Pulmonary artery endothelial cell (primary cell): ENCODE measurements at places on chromosomes 3 and 15. TPM values are rescaled to one million over a fixed set of nuclear protein-coding genes. Genes with fewer than 3 reads are reported as not detected.
A peak's percentile ranks its signal among the peaks of the same experiment; 100 is the strongest.

Gene SMCO1
- 0.07 TPM in 1 of 2 replicates, not detected in the other for total RNA-seq

Gene HESX1
- 0.14 and 0.40 TPM in 2 replicates for total RNA-seq

Gene SYNPR
- not detected in 2 replicates for total RNA-seq

Gene C3orf70
- total RNA-seq = 0.42 and 0.99 TPM in 2 replicates

Gene TMEM212
- total RNA-seq = not detected in 2 replicates

Gene ALDH1A2
- 4.0 and 91.0 TPM in 2 replicates for total RNA-seq

Gene ITIH1
- total RNA-seq = not detected in 2 replicates

Gene CLRN1
- not detected in 2 replicates for total RNA-seq

Gene TMEM115
- total RNA-seq = 36.8 and 38.1 TPM in 2 replicates

Gene UBE2E2
- total RNA-seq = 30.7 and 34.1 TPM in 2 replicates

Gene ISLR2
- total RNA-seq = not detected in 2 replicates

Gene HEXA
- 34.6 and 56.5 TPM in 2 replicates for total RNA-seq

- DNase-seq = no peak
These were observed 95.5 kb upstream of the COL8A1 start for GRCh38 chr3:99542767-99543518.

DNA sequence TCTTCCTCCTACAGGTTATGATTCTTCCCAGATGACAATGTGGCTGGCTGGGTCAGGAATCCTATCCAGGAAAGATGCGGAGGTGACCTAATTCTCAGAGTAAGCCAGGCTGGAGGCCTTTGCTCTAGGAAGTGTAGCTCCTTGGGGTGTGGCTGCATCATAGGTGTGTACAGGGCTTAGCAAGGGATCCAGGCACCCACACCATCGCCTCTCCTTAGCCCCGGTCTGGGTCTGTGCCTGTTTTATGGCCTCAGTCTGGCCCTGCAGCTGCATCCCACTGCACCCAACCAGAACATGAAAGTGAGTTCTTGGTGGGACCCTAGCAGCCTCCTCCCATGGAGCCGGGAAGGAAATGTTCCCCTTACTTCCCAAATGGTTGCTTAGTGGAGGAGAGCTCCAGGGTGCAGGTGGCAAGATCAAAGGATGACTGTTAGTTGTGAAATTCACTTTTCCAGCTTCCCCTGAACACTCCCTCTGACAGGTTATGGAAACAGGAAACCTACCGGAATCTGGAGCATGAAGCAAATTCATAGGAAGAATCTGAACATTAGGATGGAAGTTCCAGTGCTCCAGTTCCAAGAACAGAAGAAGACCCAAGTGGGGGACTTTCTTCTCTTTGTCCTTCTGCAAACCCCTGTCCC lies 2.7 kb upstream of the AMOTL2 start:
- no peak for DNase-seq

DNA sequence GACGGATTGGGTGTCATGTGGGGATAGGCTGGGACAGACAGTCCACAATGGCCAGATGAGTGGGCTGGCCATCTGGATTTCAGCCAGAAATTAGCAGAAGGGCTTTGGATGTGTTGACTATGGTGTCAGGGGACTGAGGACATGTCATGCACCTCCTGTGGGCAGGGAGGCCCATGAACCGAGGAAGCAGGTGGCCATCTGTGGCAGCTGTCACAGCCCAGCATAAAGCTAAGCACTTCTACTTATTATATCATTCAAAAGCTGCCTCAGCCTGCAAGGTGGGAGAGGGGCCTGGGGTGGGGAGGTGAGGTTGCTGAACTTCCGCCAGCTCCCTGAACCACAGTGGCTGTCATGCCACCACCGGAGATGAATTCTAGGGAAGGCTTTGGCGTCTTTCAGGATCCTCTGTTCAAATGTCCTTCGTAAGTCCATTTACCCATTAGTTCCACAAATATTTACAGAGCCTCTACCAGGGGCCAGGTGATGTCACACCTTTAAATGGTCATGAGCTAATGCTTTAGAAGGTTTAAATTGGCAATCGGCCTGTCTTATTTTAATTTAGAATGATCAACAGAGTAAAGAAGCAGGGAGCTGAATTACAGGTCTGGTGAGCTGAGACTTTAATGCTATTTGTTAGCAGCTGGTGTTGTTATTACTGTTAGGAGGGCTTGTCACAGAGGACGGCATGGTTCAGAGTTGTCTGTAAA lies 23.6 kb upstream of the CAV3 start:
- no peak for DNase-seq

GRCh38 chr3:8324747-8325146 lies 176.9 kb upstream of the LMCD1 start:
- DNase-seq = no peak

DNA sequence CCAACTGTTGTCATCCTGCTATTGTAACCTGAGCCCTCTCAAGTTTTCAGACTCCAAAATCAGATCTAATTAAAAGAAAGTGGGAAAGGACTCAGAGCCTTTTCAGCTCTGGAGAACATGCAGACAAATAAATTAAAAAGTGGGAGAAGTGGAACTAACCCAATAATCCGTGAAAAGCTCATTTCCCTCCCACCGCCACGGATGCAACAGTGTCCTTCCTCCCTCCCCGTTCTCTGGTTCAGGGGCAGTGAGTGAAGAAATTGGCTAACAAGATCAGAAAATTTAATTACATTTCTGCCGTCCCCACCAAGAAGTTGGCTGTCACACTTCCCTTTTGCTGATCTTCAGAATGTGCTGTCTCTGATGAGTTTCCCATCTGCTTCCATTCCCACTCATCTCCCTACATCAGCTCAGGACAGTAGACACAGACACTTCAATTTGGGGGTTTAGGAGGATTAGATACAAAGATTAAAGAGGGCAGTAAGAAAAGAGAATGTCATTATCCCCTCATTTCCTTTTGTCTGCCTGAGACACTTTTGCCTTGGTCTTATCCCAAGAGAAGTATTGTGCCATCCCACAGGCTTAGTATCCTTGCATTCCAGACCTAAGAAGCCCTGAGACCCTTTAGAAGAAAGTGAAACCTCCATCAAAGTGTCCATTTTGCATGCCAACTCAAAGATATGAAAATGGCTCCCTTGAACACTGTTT lies 335.7 kb upstream of the PPP2R3A start:
- DNase-seq = no peak

DNA sequence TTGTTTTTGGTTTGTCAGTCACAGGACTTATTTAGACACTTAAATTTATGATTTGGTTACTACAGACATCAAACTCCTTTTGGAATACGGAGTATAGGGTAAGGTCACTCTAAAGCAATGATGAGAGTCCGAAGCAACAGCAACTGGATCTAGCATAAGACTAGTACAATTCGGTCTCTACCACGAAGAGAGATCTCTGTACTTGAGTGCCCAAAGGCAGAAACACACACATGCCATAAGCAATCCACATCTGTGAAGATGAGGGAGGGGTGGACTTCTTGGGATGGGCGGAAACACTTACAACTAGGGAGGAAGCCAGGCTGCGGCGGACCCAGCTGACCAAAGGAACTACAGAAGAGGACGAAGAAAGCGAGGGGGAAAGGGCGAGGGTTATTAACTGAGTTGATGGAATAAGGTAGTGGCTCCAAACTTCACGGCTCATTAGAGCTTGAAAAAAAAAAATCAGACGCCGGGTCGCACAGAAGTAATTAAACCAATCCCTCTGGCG lies 595 bp downstream of the DPH6 start:
- DNase-seq = peak; percentile 40

GRCh38 chr15:101012326-101013200 lies 93.4 kb downstream of the LRRK1 start:
- no peak for DNase-seq

- DNase-seq = no peak
These were observed 12.5 kb downstream of the MBNL1 start for GRCh38 chr3:152281133-152281713.

DNA sequence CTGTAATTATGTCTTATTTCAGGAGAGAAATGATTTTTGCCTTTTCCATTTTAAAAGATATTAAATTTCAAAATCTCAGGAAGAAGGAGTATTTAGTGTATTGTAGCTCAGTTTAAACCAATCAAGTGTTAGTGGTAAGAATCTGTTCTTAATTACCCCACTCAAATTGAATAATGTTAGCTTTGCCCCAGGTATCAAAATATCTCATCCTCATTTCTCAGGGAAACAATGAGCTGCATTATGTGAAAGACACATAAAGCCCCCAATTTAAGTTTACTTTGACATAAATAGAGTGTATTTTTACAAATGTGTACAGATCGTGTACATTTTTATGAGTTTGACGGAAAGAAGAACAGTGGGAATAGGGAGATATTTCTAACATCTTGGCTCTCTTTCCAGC lies 317.4 kb upstream of the RARB start:
- no peak for DNase-seq

DNA sequence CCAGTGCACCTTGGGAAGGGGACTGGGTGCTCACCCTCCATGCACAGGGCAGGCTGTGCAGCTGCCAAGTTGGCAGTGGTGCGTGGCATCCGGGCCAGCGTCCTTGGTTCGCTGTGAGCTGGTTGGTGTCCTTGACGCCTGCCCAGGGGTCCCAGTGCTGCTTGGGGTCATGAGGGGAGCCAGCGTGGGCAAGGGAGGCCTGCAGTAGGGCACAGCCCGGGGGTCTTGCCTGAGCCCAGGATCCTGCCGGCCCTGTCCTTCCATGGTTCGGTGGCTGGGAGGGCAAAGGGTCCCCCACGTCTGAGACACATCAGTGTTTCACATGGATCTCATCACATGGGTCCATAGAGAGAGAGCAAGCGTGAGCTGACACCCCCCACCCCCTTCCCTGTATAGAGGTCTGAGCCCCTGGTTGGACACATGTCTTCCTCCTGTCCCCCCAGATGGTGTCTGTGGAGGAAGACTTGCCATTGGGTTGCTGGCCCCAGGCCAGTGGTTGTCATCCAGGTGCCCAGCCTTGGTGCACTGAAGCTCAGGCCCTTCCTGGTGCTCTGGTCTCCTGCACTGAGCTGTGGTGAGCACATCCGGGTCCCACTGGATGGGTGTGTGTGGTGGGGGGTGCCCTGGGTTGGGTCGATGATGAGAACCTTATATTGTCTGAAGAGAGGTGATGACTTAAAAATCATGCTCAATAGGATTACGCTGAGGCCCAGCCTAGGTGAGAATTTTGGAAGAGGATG lies 232.3 kb downstream of the SNRPN start:
- no peak for DNase-seq

DNA sequence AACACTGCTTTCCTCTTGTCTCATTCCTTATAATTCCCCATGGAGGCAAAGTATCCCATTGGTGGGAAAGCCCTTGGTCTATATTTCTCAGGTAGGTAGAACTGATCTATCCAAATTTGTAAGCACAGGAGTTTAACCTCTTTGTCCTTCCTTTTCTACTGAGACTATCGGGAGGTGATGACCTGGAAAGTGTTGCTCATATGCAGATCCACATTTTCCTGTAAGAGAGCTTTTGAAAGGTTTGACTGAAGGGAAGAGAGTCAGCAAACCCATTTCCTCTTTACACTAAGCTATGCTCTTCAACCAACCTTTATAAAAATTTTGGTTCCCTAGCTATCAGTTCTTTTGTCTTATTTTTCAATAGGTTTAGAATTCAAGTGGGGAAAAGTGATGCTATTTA lies 200.7 kb downstream of the TIGIT start:
- no peak for DNase-seq

- DNase-seq = no peak
These were observed 173.1 kb downstream of the FHIT start for GRCh38 chr3:61078048-61078752.

- DNase-seq = no peak
These were observed 2.6 kb downstream of the LIMD1 start for GRCh38 chr3:45597171-45597570.

DNA sequence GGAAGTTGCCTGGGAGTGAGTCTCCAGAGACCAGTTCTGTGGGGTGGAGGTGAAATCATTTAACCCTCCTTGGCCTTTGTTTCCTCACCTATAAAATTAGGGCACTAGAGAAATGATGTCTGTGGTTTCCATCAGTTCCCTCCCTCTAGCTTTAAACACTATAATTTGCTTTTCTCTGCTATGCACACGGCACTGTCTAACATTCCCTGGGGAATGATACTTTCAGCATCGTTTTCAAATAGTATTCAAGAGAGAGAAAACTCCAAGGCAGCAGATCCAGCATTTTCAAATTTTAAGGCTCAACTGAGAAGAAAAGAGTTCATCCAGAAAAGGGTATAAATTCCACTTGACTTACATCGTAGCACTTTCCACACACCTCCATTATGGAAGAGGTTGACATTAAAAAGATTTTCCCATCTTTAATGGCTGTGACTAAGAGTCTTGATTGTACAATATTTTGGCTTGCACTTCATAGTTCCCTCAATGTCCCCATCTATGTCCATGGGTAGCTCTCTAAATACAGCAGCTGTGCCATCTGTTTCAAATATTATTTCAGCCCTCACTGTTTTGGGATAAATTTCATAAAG lies 137.7 kb upstream of the ZPLD1 start:
- DNase-seq = no peak

DNA sequence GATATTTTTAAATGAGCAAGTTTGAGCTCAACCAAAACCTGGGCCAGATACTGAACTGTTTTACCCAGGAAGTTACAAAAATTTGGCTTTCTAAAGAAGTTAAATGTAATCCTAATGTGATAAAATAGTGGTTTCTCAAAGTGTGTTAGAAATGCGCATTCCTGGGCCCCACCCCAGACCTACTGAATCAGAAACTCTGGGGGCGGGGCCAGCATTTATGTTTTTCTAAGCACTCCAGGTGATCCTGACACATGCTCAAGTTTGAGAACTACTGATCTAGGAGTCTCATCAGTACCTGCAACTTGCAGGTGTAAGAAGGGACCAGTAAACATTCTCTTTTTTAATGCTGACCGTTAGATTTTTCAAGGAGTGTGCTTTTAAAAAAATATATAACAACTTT lies 190.6 kb downstream of the VPS13C start:
- no peak for DNase-seq

DNA sequence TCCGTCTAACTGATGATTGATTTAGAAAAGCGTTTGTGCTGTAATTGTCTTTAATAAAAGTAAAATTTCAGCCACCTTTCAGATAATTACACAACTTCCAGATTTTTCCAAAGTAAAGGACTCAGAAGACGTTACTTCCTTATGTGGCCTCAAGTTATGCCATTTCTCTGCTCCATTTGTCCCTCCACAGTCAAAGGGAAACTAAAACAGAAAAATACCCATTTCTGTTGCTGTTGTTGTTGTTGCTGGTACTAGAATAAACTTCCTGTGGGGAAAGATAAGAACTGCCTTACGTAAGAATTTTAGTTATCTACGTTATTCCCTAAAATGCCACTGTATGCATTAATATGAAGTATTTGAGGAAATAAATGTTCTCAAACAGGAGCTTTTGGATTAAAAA lies 153.9 kb downstream of the P3H2 start:
- no peak for DNase-seq

DNA sequence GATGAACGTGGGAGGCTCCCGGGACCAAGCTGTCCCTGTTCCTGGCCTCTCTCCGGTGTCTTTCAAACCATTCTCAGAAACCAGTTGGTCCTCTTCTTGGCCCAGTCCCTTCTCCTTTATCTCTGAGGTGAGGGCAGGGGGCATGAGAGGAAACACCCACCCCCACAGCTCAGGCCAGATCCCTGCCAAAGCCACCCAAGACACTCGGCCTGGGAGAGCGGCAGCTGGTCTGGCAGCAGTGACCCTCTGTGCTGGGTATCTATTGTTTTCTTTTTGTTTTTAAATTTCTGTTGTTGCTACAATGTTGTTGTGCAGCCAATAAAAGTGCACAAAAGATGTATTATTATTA lies 27.3 kb downstream of the ACSBG1 start:
- DNase-seq = no peak

- no peak for DNase-seq
These were observed 40.8 kb downstream of the NUP210 start for GRCh38 chr3:13379201-13379830.

GRCh38 chr3:52052831-52053306 lies 3.5 kb downstream of the DUSP7 start:
- peak; percentile 52 for DNase-seq
